ENCODE measurements at places on chromosomes 4 and X.

- no peak for DNase-seq
These were observed 45.2 kb upstream of the BCOR start for GRCh38 chrX:40143001-40143400.

DNA sequence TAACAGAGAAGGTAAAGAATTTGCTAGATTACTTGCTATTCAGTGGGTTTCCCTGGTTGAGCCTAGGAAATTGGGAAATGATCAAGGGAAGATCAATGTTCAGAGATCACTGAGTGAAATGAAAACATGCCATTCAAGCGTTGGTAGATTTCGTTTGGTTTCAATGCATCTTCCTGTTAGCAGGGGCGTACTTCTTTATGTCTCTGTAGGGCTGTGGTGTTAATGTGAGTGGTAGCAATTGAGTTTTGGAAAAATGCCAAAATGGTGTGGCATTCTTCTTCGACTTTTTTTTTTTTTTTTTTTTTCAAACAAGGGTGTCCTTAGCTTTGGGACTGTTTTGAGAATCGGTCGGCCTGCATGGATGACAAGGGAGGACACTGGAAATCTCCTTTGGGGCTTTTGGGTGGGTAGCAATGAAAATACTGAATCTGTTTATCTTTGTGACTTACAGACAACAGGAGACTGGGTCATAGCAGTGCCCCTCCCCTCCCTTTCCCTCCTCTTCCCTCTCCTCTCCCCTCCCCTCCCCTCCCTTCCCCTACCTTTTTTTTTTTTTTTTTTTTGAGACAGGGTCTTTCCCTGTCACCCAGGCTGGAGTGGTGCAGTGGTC is 50.4 kb downstream of the SPRY1 start:
- DNase-seq: no peak

- no peak for DNase-seq
These were observed 29.4 kb downstream of the IRF2 start for GRCh38 chr4:184444953-184445309.

GRCh38 chr4:154606728-154607723 is 5.4 kb downstream of the FGG start:
- no peak for DNase-seq

DNA sequence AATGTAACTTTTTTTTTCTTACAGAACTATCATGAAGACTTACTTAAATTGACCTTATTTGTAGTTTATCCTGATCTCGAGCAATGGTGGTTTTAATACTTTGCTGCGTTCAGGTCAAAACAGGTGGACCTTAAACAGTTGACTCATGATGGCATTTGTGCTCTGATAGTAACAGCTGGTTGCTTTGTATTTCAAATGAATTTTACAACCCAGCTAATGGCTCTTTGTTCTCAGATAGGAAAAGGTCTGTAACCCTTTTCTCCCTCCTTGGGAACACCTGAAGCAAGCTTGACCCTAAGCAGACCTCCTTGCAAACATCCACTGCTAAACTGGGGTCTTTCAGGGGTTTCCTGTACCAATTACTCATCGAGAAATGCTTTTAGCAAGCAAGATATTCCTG is 79.2 kb downstream of the F11 start:
- no peak for DNase-seq

DNA sequence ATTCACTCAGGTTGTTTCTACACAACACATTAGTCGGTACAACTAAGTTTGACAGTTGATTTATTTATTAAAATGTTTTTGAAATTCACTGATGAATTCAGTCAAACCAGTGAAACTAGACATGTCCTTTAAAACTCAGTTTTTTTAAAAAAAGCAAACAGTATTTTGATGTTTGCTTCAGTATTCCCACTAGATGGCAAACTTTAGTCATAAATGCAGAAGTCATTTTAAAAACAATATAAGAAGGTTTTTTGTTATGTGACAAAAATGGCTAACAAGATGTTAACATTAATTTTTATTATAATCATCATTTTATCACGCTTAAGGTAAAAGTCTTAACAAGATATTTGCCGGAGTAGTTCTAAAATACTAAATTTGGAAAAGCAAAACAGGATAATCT is 1337.8 kb upstream of the DIAPH2 start:
- DNase-seq: no peak

DNA sequence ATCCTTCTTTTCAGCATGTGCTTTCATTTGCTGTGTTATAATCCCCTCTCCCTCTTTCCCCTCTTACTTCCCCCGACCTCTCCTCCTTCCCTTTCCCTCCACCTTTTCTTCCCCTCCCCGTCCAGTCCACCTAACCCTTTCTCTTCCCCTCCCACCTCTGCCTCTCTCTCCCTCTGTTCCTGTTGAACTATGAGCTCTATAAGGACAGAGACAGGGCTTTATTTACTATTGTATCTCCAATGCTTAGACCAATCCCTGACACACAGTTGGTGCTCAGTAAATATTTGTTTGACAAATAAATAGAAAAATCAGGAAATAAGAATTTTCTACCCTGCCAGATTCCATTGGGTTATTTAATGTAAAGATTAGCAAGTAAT is 60.8 kb downstream of the EGF start:
- DNase-seq: no peak

GRCh38 chr4:15586066-15586465 is 69.1 kb downstream of the FBXL5 start:
- DNase-seq: no peak

GRCh38 chrX:86039625-86040568 is 7.5 kb downstream of the CHM start:
- DNase-seq: no peak

DNA sequence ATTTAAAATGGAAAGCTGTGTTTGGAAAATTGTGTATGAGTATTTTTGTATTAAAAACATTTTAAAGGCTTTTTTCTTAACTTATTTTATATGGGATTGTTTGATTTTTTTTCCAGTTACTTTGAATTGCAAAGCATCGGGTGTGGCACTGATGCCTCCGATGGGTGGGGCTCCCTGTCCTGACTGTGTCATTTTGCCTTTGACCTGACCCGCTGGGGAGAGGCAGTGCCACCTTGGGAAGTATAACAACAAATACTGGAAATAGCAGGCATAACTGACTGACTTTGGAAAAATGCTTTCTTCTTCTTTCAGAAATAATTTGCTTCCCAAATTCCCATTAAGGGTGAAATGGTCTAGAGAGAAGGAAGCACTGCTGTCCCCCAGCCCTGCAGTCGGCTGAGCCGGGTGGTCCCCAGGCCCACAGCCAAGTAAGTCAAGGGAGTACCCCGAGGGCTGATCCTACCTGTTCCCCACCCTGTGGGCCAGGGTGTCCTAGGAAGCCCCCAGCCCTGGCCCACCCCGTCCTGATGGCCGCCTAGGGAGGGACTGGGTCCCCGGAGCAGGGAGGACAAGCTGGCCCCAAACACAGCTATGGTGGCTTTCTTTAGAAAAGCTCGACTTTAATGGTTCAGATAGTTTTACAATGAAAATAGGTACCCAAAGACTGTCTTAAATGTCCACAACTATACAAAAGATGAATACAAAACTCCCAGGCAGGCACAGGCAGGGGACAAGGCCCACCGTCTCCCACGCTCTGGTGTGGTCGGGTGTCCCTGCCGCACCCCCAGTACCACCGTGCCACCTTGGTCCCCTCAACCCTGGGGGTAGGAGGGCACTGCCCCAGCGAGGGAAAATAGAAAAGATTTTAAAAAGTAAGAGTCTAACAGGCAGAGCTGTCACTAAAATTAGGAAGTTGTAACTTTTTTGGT is 26.4 kb downstream of the NELFA start:
- DNase-seq: no peak

DNA sequence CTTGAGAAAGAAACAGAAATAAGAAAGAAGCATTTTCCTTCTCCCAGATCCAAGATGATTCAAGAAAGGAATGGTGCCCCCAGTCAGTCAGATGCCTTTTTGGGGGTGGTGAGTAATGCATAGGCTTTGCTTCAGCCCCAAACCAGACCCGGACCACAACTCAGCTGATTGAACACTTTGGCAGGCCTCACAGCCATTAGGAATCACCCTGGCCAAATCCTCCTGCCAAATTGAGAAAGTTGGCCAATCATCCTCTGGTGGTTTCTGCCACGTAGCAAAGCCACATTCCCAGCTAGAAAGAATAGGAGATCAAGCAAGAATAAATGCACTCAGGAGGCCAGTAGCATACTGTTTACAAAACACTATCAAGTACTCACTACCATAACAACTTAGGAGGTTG is 33.7 kb downstream of the FRMD7 start:
- DNase-seq: no peak

GRCh38 chr4:3202836-3203820 is 45.8 kb upstream of the MSANTD1 start:
- DNase-seq: no peak

- no peak for DNase-seq
These were observed 197.4 kb upstream of the HS3ST1 start for GRCh38 chr4:11626066-11626465.

DNA sequence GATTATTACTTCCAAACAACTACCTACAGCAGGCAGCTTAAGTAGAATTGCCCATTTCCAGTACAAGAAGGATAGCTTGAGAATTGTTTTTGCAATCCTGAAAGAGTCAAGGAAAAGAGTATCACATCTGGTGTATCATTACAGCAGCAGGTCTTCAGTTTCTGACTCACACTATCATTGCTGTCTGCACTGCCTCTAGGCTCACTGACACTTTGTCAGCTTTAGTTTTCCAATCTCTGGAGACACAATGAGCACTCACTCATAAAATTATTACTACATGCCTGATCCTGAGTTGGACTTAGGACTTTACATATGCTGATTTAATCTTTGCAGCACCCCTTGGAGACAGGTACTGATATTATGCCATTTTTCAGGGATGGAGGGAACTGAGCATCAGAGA is 244.6 kb upstream of the BOD1L1 start:
- no peak for DNase-seq

DNA sequence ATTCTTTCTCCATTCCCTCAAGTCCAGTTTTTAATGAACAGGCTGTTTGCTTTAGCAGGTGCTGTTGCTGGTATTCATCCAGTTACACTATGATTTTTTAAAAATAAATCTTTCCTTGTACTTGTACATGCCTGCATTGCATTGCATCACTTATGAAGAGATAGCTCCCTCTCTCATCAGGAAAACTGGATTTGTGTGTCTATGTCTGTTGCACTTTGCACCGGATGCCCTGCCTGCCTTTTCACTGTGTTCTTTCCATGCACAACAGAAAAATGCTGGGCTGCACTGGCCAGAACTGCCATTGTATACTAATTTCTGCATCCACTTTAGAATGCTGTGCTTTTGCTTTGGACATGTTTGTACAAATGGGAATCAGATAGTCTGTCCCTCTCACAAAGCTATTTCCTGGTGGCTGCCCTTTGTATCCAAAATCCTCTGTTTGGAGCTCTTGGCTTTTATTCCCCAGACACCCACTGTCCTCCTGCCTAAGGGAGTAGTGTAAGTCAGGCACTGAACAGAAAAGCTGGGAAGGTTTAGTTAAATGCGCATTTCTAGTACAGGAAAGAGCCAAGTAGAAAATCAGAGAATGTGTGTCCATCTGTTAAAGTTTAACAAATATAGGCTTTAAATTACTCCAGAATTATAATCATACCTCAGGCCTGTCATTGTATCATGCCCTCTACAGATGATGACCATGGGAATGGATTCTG is 119.1 kb downstream of the MBNL3 start:
- no peak for DNase-seq

DNA sequence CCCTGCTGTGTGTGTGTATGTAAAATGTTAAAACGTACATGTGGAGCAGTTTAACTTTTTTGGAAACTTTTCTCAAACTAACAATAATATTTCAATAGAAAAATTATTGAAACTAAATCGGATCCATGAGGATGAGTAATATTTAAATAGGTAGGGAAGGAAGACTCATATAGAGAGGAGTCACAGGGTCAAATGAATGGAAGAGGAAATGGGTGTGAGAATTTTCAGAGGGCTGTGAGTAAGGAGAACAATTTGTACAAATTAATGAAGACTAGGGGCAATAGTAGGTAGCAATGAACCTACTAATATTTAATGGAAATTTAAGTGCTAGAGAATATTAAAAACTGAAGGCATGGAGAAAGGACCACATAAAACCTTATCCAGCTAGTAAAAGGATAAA is 290.7 kb upstream of the PCDH18 start:
- DNase-seq: no peak

- DNase-seq: no peak
These were observed 482 bp downstream of the GSTCD start for GRCh38 chr4:105709081-105709450.

DNA sequence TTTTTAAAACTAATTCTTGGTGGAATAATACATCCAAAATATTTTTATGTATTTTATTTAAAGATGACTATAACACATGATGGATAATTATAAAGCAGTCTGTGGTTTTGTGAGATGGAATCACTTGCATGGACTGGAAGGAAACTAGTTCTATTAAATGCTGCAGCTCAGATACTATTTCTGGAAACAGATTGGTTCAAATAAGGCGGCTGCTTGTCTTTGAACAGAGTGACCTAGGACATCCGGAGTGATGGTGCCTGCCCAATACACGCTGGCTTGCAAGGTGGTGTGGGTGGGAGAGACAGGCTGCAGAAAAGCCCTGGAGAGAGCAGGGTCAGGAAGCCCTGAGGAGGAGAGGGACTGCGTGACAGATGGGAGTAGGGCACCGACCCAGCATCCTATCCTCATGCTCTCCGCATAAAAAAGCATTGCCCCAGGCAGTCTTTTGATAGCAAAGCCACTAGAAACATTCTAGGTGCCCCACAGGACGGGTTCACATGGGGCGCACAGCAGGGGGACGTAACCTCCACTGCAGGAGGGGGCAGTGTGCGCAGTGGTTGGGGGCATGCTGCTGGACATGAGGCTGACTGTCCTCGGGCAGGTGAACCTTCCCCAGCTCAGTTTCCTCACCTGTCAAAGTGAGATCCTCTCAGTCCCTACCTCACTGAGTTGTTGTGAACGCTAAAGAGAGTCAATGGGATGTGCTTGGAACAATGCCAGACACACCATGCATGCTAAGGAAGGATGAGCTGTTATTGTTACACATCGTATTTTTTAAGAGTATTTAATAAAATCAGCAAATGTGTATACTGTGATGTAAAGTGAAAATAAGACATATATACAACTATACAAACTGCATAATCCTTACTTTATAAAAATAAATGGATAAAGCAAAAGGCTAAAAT is 71.3 kb downstream of the EVC2 start:
- no peak for DNase-seq

DNA sequence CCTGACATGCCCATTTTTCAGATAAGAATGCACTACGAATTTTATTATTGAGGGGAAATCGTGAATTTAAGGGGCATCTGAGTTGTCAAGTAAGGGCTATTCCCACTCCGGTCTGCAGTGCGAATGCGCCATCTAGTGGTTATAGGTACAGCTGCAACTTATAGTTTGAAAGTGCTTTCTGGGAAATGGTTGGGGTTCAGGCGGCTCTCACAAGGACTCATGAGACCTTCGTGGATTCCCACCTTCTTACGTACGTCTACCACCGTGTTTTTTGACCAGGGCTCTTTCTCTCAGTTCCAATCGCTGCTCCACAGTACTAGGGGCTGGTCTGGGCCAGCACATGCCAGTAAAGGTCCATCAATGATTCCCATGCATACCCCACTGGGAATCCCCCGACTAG is 12.3 kb downstream of the MSL3 start:
- no peak for DNase-seq

GRCh38 chrX:17833954-17834353 is 27.1 kb downstream of the RAI2 start:
- DNase-seq: no peak

- no peak for DNase-seq
These were observed 245.3 kb downstream of the MAPK10 start for GRCh38 chr4:86114563-86114962.

All from activated gamma-delta T cell (primary cell).